Regular cardiac myocyte (primary cell): ENCODE measurements at places on chromosomes 1 and 21. TPM values are rescaled to one million over a fixed set of nuclear protein-coding genes. Genes with fewer than 3 reads are reported as not detected.

Gene CFHR3
- not detected in 2 replicates for total RNA-seq

Gene EDN2
- total RNA-seq = 0.28 TPM in 1 of 2 replicates, not detected in the other

Gene MYOM3
- total RNA-seq = under 0.01 TPM in 2 replicates

Gene GNAT2
- under 0.01 TPM in 2 replicates for total RNA-seq

Gene KCNQ4
- total RNA-seq = 0.19 and 0.28 TPM in 2 replicates

Gene PLA2G4A
- 36.4 and 49.9 TPM in 2 replicates for total RNA-seq

Gene FAM110D
- under 0.01 TPM in 1 of 2 replicates, not detected in the other for total RNA-seq

Gene C1orf87
- not detected in 2 replicates for total RNA-seq

Gene MTF1
- total RNA-seq = 2.3 and 3.3 TPM in 2 replicates

Gene ECM1
- total RNA-seq = 8.2 and 13.8 TPM in 2 replicates

Gene SGIP1
- 22.4 and 76.7 TPM in 2 replicates for total RNA-seq

Gene HHAT
- 4.0 and 8.5 TPM in 2 replicates for total RNA-seq

Gene KCNJ9
- under 0.01 TPM in 1 of 2 replicates, not detected in the other for total RNA-seq

Gene MMP23B
- total RNA-seq = 8.1 and 10.7 TPM in 2 replicates

Gene APCS
- total RNA-seq = not detected in 2 replicates

Gene SLAMF9
- 0.28 TPM in 1 of 2 replicates, not detected in the other for total RNA-seq

Gene BCAN
- under 0.01 TPM in 1 of 2 replicates, not detected in the other for total RNA-seq

Gene KRTAP13-2
- total RNA-seq = not detected in 2 replicates

Gene S100A7A
- not detected in 2 replicates for total RNA-seq

Gene CNKSR1
- total RNA-seq = 0.19 and 0.85 TPM in 2 replicates

Gene NSUN4
- total RNA-seq = 12.4 and 19.2 TPM in 2 replicates

Gene OR6F1
- total RNA-seq = not detected in 2 replicates

Gene FMO4
- 0.96 and 3.9 TPM in 2 replicates for total RNA-seq

Gene WNT4
- under 0.01 TPM in 1 of 2 replicates, not detected in the other for total RNA-seq

Gene PTPN22
- 2.1 and 3.1 TPM in 2 replicates for total RNA-seq

Gene SLC35F3
- total RNA-seq = not detected in 2 replicates

Gene ATP1A2
- total RNA-seq = 0.28 TPM in 1 of 2 replicates, not detected in the other

Gene YIPF1
- 20.5 and 20.9 TPM in 2 replicates for total RNA-seq

Gene TMEM269
- total RNA-seq = under 0.01 TPM in 1 of 2 replicates, not detected in the other

Gene C1orf56
- total RNA-seq = 1.5 and 1.7 TPM in 2 replicates
